ENCODE measurements at places on chromosomes 6 and 20. TPM values are rescaled to one million over a fixed set of nuclear protein-coding genes. Genes with fewer than 3 reads are reported as not detected.

- DNase-seq = no peak
These were observed 10.6 kb downstream of the PRIM2 start for GRCh38 chr6:57328074-57328473.

DNA sequence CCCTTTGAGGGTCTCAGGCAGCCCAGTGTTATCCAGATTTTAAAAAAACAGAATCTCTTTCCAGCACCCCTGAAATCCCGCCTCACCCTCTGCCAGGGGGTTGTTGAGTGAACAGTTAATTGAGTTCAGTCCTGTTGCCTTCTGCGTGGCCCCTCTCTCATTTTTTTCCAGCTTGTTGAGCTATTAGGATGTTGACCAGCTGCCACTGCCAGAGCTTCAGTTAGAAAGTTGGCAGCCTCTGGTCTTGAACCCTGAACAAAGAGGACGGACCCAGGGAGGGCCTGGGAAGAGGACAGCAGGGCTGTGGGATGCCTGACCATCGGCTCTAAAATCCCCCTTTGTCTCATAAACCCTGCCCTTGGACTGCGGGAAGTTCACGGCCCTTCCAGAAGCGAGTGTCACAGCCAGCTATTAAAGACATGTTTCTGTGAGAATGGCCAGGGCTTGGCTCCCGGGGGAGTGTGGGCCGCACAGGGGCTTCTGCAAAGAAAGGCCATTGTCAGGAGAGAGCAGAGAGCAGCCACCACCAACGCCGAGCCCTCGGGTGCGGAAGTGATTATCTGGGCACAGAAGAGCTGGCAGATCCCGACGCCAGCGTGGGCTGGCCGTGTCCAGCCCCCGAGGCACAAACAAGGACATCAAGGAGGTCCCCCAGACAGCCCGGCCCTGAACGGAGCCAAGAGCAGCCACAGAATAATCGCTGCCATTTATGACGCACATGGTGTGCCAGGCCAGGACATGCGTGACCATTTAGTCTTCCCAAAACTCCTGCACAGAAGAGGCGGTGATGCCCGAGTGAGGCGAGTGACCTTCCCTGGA is 189.0 kb downstream of the ANKRD60 start:
- DNase-seq = no peak

DNA sequence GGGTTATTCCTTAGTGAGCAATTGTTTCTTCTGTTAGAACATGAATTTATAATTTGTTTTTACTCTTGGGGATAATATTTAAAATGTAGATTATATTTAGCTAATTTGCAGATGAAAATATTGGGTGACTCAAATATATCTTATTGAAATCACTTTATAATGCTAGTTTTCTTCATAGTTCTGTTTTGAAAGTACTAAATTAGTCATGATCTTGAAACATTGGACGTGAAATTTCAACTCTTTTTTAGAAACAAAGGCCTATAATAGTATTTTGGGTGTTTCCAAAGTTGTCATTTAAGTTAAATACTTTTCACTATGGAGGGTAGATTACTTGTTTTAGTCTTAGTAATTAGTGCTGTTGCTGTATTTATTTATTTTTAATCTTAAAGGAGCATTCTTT is 250.9 kb downstream of the UTRN start:
- DNase-seq = no peak

DNA sequence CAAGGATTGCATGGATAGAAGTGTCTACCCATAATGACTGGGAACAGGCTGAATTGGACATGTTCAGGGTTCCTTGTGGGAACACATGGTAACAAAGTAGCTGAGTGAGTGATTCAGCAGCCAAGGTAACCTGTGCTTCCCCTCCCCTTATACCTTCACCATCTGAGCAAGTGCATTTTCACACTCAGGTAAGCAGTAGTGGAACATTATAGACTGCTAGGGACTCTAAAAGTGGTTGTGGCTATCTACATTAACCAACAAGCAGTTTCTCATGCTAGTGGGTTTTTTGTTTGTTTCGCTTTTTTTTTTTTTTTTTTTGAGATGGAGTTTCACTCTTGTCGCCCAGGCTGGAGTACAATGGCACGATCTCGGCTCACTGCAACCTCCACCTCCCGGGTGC is 41.4 kb downstream of the KIZ start:
- DNase-seq = no peak

- no peak for DNase-seq
These were observed 106.5 kb downstream of the ARID1B start for GRCh38 chr6:156883497-156884252.

DNA sequence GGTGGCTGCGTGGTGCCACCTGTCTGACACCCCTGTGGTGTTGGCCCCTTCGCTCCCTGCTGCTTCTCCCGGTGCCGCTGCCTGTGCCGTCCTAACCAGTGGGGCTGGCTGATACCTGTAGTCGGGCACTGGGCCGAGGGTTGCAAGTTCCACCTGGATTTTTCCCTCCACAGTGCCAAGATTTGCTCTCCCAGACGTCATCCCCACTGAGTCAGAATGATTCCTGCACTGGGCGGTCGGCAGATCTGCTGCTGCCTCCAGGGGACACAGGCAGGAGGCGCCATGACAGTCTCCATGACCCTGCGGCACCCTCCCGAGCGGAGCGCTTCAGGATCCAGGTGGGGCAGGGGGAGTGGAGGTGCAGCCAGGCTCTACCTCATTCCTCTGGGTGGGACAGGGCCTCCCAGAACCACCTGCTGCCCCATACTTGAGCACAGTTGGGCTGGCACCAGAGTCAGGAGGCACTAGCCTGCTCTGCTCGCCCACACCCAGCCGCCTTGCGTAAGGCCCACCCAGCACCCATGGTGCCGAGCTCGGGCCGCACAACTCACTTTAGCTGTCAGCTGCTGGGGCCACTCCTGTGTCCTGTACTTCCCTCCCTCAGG is 60.2 kb downstream of the TCP11 start:
- no peak for DNase-seq

GRCh38 chr6:15658181-15658744 is 4.6 kb downstream of the DTNBP1 start:
- DNase-seq = no peak

DNA sequence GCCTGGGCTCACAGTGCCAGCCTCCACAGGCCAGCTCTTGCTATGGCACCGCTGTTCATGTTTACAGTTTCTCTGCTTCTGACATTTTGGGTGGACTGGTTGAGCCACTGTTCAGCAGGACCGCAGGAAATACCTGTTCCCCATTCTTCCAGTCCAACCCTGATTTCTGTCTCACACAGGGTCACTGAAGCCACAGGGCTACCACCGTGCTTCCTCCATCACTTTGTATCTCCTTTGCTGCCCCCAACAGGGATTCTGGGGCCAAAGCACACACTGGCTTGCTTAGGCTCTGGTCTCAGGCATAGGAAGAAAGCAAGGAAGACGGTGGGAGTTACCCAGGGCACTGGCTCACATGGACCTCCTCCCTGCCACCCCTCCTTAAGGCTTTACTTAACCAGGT is 164.5 kb downstream of the UNC5CL start:
- no peak for DNase-seq

The CFAP206 gene
- polyA plus RNA-seq = 3.4 TPM

All from left renal pelvis (tissue), 4 donors.